ENCODE measurements at places on chromosomes 1 and 21. TPM values are rescaled to one million over a fixed set of nuclear protein-coding genes. Genes with fewer than 3 reads are reported as not detected.

GRCh38 chr1:179241530-179242097, 12.1 kb upstream of the ABL2 start:
- H3K27ac ChIP-seq, result no peak overlapping the region
- H3K4me1 ChIP-seq, result no peaks in the 10 kb centered on the region
- H3K4me3 ChIP-seq, result no peak overlapping the region
- no peaks in the 10 kb centered on the region for H3K27me3 ChIP-seq
- no peaks in the 10 kb centered on the region for H3K36me3 ChIP-seq

Gene SFN
- total RNA-seq, result 0.18 TPM

DNA sequence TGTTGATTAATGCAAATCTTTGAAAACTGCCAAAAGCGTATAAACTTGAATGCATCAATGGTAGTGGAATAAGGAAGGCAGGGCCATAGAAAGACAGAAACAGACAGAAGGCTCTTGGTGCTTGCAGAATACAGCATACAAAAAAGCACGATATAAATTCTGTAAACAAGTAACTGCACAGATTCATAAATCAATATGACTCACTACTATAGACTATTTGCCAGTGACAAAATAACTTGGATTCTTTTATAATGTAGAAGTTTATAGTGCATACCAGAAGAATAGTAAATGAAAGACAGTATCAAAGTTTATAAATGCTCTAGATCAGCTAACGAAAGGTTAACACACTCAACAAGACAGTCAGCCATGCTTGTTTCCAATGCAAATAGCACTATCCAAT, 349.6 kb downstream of the PTBP2 start:
- no peak overlapping the region for H3K27ac ChIP-seq
- DNase-seq, result peak; percentile 47
- no peak overlapping the region for H3K4me3 ChIP-seq
- no peaks in the 10 kb centered on the region for H3K36me3 ChIP-seq
- no peaks in the 10 kb centered on the region for H3K27me3 ChIP-seq

- H3K27ac ChIP-seq, result no peak overlapping the region
Measured at GRCh38 chr1:206693592-206693991, 8.9 kb downstream of the MAPKAPK2 start.

Gene LHX8
- total RNA-seq, result not detected

Gene SV2A
- 16.4 TPM for total RNA-seq

Measured in IMR-90 (cell line).